ENCODE measurements at places on chromosomes 12 and 14.
A peak's percentile ranks its signal among the peaks of the same experiment; 100 is the strongest.

- no peak for DNase-seq
Observed at GRCh38 chr12:131832321-131833231, 4.4 kb downstream of the MMP17 start.

DNA sequence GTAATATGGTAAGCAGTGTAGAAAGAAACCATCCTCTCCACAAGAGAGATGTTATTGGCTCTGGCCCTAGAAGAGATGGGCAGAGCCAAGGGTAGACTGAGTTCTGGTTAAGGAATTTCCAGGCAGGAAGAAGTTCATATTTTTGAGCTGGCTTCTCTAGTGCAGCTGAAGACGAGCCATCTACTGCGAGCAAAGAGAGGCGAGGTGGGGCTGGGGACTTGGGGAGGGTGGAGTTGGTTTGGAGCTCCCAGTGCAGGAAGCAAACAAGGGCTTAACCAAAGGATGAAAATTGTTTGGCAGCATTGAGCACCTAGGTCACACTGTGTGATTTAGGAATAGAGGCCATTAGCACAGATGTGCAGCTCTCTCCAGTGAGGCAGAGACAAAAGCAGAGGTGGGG, 239.6 kb downstream of the ZFP36L1 start:
- DNase-seq = no peak

DNA sequence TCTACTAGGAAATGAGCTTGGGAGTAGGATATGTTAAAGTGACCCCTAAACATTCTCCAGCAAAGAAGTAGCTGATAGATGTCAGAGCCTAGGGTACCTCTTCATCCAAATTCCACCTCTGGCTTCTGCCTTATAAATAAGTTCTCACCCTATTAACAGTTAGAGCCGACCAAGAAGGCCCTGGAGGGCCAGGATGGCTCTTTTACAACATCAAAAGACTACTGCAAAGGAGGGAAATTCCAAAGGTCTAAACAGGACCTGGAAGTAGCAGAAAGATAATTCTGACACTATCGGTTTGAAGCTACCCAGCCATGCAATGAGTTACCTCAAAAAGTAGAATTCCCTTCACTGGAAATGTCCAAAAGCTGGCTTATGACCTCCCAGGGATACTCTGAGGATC, 90.0 kb downstream of the PPM1H start:
- no peak for DNase-seq

GRCh38 chr14:106210650-106211049, 684.3 kb downstream of the TMEM121 start:
- DNase-seq = no peak

GRCh38 chr14:37034410-37035285, 137.8 kb downstream of the SLC25A21 start:
- DNase-seq = no peak

DNA sequence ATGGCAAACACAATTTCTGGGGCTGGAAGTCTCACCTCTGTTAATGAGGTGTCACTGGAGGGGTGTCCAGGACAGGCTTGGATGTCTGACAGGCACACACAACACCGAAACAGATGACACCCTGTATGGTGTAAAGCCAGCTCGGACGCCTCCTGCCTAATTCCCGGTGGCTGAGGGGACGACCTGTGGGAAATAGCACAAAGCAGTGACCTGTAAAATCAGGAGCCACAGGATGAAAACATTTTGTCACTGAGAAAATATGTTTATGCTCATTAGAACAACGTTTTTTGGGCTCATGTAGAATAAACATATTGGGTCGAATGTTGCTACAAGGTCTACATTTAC, 285.0 kb upstream of the RTL1 start:
- no peak for DNase-seq

DNA sequence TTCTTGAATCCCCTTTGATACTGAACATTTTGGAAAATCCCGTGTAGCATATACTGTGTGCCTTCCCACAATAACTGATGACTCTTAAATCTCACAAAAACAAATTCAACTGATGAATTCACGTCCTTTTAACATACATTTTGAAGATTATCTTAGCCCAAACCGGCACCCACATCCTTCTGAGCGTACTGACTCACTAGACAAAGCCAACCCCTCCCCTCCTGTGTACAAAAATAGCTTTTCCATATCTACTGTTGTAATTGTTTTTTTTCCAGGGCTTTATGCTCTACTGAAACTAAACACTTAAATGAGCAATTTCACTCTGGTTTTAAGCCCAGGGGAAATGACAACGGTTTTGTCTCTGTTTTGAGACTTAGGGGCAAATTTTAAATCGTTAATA, 109.4 kb upstream of the ATF7IP start:
- no peak for DNase-seq

DNA sequence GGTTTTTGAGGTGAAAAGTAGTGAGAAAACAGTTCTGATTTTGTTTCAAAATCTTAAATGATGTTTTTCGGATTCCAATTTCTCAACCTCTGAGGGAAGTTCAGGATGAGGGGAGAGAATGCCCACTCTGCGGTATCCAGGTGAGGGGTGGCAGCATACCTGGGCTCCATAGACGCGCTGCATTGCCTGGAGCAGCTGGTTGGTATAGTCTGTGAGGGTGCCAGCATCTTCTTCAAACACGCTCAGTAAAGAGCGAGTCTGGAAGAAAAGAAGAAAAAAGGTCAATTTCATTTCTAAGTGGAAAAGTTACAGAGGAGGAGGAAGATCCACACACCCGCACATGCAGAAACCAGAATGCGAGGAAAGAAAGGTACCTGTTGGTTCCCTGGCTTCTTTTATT, 7.0 kb downstream of the APPL2 start:
- no peak for DNase-seq

- no peak for DNase-seq
Observed at GRCh38 chr12:117850048-117850447, 118.7 kb downstream of the KSR2 start.

GRCh38 chr12:92717202-92717601, 14.4 kb downstream of the PLEKHG7 start:
- no peak for DNase-seq

GRCh38 chr12:26869908-26870459, 37.0 kb upstream of the ITPR2 start:
- DNase-seq = no peak

DNA sequence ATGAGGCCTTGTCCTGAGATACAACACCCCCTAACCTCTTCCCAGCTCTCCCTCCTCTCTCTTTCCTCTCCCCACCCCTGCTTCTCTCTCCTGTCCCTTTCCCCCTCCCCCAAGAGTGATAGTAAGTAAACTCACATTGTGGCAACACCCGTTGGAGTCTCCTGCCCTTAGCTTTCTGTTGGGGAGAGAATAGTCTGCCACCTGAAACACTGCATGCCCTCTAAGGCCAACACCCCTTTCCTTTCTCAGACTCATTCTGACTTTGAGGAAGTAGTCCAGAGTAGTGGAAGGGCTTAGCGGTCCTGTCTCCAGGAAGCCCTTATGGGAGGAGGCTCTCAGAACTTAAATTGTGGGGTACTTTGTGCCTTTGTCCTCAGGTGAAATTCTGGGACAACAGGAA, 95.2 kb downstream of the PRKCH start:
- DNase-seq = no peak

GRCh38 chr12:47757840-47758583, 668 bp downstream of the RAPGEF3 start:
- no peak for DNase-seq

GRCh38 chr12:112230136-112230535, 104.8 kb downstream of the TRAFD1 start:
- no peak for DNase-seq

DNA sequence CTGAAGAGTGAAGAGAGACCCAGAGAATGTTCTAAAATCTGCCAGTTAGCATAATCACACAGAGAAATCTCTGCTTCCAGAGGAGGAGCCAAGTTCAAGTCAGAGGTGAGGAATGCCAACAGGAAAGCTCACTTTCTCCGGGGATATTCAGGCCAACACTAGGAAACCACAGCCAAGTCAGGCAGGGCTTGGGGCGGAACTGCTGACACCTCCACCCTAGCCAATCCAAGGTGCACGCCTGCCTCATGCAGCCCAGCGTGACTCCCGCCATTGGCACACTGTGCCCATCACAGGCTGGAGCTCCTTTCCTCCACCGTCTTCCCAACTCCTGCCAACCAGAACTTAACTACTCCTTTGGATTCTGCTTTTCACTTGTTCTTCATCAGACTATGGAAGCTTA, 374.3 kb upstream of the CCDC196 start:
- DNase-seq = no peak

- peak; percentile 94 for DNase-seq
Observed at GRCh38 chr14:24188251-24189058, at the start of gene IPO4. Gene IPO4 (minus strand): TSS chr14:24188816. CDS start chr14:24188787, 29 bp downstream.

DNA sequence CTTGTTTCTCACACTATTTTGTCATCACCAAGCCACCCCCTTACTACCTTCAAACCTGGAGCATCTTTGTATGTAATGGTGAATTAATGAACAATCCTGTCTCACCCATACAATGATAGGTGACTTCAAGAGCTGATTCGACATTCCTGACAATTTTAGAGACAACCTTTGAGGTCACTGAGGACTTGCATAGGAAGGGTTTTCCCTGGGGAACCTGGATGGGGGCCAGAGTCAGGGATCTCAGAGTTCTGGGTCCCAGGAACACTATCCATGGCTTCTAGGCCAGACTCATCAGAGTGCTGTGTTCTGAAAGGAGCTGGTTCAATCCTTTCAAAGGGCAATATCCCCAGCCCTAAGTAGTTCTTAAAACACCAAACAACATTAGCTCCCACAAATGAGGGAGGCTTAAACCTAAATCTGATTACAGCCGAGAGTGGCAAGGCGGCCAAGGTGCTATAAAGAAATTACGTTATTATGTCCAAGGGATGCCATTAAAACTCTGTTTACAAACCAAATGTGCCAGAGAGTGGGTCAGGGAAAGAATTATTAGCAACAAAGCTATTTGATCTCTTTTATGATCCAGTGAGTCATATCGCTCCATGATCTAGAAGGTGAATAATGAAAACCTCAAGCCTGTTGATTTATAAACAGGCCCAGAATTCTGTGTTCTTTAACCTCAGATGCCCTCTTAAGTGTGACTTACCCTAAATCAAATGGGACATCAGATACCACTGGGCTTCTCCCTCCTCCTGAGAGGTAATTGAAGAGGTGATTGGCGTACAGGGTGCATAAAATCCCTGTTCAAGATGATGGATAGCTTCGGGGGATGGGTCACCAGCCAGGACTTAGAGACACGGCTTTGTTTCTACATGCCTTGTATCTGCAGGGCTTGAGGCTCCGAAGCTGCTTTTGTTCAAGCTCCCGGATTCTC, 230.2 kb upstream of the TBX3 start:
- no peak for DNase-seq

GRCh38 chr12:81070846-81071245, 7.0 kb upstream of the ACSS3 start:
- no peak for DNase-seq

- DNase-seq = no peak
Observed at GRCh38 chr12:58384196-58384595, 442.8 kb downstream of the ATP23 start.

GRCh38 chr12:122174155-122174845, at the start of gene IL31:
Gene IL31 (minus strand): TSS chr12:122174221. CDS start chr12:122174172, 49 bp downstream.
- DNase-seq = peak; percentile 41

DNA sequence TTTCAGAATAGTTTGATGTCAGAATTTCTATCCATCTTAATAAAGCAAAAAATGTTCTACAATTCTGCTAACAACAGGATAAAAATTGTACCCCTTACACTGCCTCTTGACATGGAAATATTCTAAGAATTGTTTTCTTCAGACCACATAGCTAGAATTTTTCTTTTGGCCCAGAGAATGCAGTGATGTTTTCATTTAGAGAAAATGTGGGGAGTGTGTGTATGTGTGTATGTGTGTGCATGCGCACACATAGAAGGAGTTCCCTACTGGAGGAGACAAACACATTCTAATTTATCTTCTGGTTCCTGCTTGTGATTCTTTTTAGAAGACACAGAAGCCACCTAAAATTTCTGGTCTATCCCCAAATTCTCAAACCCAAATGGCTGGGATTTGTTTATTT, 1145.7 kb downstream of the VRK1 start:
- DNase-seq = no peak

DNA sequence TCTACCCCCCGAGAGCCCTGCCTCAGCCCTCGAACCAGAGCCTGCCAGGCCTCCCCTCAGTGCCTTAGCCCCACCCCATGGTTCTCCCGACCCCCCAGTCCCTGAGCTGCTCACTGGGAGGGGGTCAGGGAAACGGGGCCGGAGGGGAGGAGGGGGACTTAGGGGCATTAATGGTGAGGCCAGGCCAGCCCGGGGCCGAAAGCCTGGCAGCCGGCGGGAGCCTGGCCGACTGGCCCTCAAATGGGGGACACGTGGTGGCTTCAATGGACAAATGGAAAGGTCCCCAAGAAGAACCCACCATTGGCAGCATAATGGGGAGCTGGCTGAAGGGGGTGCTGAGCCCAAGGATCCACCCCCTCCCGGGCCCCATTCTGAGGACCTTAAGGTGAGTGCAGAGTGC, 5.6 kb downstream of the MBD6 start:
- DNase-seq = no peak

DNA sequence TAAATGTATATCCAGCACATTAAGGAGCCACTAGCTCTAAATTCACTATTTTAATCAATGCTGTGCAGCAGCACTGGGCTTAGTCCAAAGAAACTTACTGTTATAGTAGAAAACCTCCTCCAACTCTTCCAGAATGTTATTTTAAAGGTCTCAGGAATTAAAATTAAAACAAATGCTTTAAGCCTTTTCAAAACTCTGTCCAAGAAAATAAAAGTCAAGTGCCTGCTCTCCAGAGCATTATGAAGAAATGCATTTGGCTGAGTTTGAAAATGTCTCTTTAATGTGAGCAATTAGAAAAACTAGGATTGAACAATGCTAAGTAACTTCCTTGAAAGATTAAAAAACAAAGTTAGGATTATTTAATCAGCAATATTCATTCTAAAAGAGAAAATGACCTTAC, 322.4 kb upstream of the DCN start:
- no peak for DNase-seq

DNA sequence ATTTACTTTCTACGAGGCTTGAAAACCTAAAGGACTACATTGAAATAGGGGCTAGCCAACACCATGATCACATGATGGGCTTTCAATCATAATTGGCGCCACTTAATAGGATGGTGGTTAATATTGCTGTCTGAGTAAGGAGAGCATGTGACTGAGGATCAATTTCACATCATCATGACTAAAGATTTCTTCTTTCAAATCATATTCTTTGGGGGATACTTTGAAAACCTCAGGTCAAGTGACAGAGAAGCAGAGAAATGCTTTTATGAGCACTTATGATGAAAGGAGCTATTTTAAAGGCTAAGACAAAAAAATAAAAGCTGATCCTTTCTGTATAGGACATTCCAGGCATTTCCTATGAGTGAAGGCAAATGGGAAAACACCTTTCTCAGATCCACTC, 42.9 kb upstream of the KRAS start:
- no peak for DNase-seq
